ENCODE measurements at places on chromosomes 7 and 10.

DNA sequence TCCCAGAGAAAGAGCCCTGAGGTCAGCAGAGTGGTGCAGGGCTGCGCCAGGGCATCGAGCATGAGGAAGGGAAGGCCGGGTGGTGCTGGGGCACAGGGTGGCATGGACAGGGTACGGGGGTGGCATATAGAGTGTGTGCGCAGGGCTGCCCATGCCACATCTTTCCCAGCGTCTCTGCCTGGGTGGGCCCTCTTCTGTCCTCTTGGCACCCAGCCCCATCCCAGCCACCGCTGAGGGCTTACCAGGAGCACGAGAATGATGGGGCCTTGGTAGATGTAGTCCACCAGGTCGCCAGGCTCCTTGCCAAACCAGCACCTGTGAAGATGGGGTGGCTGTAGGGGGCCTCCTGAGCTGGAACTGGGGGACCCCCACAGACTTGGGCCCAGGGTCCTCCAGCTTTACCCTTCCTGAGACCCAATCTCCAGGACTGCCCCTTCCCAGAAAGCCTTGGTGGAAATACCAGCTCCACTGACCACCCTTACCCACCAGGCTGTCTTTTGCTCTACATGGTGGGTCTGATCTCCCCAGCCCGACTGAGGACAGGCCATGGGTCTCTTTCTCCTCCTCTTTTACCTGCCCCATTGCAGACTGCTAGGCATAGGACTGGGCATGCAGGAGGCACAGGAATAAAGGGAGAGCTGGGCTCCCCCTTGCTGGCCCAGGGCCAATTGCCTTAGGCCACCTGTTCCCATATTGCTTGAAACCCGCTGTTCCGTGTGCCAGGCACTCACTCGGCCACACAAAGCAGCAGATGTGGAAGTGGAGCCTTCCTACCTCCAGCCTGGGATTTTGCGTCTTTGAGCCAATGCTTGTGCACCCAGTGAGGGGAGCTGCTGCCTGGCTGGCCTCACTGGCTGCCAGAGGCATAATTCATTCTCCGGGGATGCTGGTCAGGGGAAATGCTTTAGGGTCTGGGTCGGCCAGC is 21.7 kb downstream of the CRHR2 start:
- no peak for DNase-seq

DNA sequence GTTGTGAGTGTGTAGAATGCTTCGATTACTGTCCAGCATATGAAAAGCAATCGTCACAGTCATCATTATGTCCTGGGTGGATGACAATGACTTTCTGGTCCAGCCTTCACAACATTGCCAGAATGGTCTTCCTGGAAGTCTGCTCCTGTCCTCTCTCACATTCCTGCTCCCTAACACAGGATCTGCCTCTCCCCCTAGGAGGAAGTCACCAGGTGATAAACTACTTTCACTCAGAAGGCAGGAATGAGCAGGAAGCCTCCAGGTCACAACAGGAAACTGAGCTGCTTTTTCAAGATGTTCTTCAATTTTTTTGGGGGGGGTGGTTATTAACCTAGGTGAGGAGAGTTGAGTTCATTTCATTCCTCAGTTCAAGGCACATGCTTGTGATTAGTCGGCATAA is 13.6 kb upstream of the GPNMB start:
- DNase-seq = no peak

DNA sequence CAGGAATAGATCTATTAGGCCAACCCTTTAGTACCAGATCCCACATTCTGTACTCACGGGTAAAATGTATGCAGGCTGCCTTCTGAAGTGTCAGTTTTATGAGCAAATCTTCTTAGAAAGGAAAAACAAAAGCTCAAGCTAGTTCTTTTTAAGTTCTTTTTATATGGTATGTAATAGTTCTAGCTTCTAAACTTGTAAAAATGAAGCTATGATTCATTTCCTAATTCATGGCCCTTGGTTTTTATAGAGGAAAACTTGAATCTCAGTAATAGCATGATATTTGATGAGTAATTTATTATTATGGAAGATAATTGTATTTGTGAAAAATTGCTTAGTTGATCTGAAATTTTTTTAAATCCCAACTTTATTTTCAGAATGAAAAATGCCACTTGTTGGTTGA is 54.3 kb downstream of the SLK start:
- no peak for DNase-seq

DNA sequence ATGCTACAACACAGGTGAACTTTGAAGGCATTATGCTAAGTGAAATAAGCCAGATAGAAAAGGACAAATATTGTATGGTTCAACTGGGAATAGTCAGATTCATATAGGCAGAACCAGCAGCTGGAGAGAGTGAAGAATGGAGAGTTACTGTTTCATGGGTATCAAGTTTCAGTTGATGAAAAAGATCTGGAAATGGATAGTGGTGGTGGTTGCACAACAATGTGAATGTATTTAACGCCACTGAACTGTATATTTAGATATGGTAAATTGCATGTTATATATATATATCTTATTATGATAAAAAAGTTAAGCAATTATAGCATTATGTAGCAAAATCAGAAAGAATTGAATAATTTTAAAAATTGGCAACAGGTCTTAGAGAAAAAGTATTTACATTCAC is 3.9 kb downstream of the LMBR1 start:
- DNase-seq = no peak

DNA sequence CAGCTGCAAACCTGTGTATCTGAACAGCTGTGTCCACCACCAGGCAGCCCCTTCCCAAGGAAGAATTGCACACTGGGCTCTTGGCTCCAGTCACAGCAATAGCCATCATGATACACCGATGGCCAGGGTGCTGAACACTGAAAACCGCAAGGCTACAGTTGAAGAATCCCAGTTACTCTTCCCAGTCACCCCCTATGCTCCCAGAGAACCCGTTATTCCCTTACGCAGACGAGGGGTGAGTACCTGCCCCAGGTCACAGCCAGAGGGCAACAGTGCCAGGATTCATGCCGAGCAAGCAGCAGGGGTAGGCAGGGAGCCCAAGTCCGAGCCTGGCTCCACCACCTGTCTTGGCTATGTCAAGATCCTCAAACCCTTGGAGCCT is 57.8 kb downstream of the RASGEF1A start:
- no peak for DNase-seq

GRCh38 chr10:484441-484924 is 205.0 kb downstream of the DIP2C start:
- DNase-seq = no peak

- peak; percentile 11 for DNase-seq
Observed at GRCh38 chr10:79022565-79023230, 46.1 kb upstream of the ZMIZ1 start.

GRCh38 chr7:1046722-1047679 is 2.7 kb downstream of the GPR146 start:
- no peak for DNase-seq

DNA sequence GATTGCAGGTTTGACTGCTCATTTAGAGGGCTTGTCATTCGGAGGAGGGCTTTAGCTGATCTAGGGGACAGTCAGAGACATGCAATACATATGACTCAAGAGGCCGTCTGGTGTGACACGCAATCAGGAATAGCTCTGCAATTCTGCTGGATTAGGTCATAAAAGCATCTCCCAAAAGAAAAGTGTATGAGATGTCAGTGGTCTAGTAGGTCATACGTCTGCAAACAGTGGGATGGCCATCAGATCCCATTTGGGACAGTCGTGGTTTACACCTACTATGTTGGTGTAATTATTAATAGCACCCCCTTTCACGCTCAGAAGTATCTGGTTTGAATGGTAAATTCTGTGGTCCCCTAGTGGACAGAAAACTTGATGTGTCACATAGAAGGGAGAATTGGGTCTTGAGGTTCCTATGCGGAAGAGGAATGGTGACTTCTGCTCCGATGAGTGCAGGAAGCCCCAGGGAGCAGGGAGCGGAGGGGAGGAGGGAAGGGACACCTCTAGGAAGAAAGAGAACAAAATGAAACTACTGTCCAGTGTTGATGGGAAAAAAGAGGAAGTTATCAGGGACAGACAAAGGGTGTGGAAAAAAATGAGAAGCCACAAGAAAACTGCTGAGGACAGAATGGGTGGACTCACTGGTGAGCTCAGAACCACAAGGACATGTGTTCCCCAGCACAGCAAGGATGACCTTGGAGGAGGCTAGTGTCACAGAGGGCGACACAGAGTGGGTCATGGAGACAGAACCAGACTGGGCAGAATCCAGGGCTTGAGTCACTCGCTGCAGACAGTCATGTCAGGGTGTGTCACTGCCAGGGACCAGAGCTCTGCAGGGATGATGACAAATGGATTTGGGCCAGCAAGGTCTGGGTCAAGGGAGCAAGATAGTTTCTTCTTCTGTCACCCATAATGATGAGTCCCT is 59.9 kb downstream of the MAP3K8 start:
- no peak for DNase-seq

DNA sequence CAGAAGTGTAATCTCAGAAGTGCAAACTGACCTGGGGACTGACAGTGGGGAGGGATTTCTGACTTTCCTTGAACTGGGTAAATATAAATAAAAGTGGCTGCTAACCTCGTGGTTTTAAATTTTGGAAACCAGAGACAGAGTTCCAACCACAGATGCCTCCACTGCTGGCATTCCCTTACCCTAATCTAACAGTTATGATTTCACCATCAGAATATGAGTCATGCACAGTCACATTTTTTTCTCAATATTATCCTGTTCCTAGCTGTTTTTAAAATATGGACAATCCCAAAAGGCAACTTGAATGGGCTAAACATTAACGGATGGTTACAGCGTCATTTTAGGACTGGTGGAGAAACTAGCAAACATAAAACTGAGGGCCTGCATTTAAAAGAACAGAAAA is 264.3 kb upstream of the INHBA start:
- DNase-seq = no peak

DNA sequence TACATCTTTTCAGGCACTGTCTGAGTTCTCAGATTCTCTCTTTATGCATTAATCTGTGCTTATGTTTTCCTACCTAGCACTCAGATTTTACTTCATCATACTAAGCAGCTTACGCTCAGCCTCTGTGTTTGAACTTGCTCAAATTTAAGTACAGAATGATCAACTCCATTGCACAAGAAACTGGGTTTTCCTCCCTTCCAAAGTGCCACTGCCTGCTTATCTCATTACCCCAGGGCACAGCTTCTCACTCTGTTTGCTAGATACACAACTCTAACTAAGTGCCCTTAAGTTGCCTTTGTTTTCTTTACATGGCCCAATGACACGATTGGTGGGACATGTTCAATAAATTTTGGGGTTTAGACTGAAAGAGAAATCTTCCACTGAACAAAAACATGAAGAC is 267.7 kb downstream of the GFRA1 start:
- DNase-seq = no peak

GRCh38 chr7:156169474-156170370 is 357.5 kb upstream of the SHH start:
- DNase-seq = no peak

GRCh38 chr10:97578171-97578844 is 5.7 kb downstream of the ANKRD2 start:
- DNase-seq = no peak

- no peak for DNase-seq
Observed at GRCh38 chr7:44633254-44634186, 27.1 kb downstream of the OGDH start.

DNA sequence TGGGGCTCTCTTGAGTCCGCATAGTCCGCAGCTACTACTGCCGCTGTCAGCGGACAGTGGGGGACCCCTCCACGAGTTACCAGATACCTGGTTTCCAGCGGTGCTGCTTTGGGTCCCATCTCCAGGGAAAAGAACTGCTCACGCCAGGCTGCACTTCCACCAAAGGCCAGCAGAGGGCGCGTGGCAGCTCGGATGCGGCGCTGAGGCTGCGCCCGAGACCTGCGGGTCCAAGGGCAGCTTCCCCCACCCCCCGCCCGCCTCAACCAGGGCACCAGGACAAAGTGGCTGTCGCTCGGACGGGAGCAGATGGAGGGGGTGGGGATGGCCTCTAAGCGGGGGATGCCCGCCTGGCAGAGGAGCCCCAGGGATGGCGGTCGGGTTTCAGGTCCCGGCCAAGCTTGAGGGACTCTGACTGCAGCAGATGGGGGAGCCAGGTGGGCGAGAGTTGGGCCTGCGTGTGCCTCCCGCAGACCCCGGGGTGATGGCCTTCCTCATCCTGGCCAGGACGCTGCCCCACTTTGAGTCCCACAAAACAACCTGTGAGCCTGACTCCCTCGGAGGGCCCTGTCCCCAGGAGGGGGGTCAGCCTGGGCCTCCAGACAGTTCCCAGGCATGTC is 23.8 kb upstream of the ZNF735 start:
- DNase-seq = peak; percentile 13

GRCh38 chr10:132588301-132589013 is 50.9 kb downstream of the INPP5A start:
- no peak for DNase-seq
